Muscle of leg (tissue), 16 donors: ENCODE measurements at places on chromosomes 2 and 18. TPM values are rescaled to one million over a fixed set of nuclear protein-coding genes. Genes with fewer than 3 reads are reported as not detected.

The PPIG gene
- total RNA-seq = 35.2 TPM

The BOLA3 gene
- 31.0 TPM for total RNA-seq

The MBD1 gene
- 40.8 TPM for total RNA-seq

- no peak for DNase-seq
Measured at GRCh38 chr18:7394050-7394659, 163.3 kb downstream of the LRRC30 start.

- DNase-seq = peak; percentile 47
Measured at GRCh38 chr2:112839407-112840067, 3.0 kb upstream of the IL1B start.

DNA sequence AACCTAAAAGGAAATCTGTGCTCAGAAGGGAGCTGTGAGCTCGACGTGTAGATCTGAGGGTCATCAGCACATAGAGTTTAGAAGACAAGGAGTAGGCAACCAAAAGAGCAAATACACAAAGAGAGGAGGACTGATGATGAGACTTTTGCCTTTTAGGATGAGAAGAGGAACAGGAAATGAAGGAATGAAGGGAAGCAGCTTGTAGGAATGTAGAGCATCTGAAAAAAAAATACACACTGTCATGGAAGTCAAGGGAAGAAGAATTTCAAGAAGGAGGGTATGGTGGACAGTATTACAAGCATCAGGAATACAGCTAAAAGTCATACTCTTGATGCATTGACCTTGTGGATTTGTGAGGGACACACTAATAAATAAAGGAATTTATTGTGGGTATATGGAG is 21.9 kb downstream of the CDK15 start:
- DNase-seq = no peak

GRCh38 chr18:46810481-46811000 is 53.7 kb upstream of the ST8SIA5 start:
- DNase-seq = no peak

DNA sequence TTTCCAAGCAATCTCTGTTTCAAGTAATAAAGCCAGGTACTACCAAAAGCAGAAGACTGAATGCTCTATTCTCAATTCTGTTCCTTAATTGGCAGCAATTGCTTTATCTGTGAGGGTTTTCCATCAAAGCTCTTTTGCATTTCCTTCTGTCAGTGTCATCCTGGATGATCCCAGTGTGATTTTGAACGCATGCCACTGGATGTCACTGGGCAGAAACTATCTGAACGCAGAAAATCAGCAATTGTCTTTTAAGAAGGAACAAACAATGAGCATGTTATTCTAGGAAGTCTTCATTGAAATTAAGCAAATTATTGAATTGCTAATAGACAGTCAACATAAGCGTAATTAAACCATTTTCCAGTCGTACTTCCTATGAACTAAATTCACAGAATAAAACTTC is 259.0 kb upstream of the REG3G start:
- DNase-seq = no peak

GRCh38 chr2:96493072-96493471 is 12.1 kb downstream of the NEURL3 start:
- DNase-seq = no peak
